Esophagus squamous epithelium (tissue), 5 donors: ENCODE measurements at places on chromosomes 13 and 19.

- no peak for DNase-seq
Observed at GRCh38 chr19:407511-408440, 1.2 kb downstream of the C2CD4C start.

DNA sequence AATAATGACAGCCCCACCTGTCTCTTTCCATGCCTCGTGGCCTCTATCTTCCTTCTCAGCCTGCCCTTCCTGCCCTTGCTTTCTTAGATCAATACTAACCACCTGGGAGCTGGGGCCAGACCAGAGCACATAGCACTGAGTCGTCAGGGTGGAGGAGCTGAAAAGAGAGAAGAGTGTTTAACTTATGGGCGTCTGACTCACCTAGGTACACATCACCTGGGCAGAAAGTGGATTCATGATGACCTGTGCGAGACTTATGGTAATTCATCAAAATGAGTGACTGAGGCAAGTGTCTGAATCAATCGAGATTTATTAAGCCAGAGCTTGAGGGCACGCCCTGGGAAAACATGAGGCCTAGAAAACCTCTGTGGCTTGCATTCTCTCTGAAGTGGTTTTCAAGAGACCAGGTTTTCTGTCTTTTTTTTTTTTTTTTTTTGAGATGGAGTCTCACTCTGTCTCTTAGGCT is 19.2 kb downstream of the CEACAM6 start:
- no peak for DNase-seq

- no peak for DNase-seq
Observed at GRCh38 chr13:101624210-101624922, 171.9 kb downstream of the ITGBL1 start.

GRCh38 chr13:27578121-27579030 is 42.0 kb downstream of the LNX2 start:
- DNase-seq: no peak

DNA sequence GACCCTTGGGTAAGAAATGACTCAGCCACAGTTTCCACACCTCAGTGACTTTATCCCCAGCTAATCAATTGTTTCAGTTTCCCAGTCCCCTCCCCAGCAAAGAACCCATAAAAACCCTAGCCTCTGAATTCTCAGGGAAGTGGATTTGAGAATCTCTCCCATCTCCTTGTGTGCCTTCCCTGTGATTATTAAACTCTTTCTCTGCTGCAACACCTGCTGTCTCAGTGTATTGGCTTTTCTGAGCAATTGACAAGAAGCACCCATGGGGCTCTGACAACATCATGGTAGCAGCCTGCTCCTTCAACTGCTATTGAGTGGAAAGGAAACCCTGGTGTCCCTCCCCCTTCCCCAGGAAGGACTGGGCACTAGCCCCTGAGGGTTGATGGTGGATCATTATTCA is 73.7 kb downstream of the UQCRFS1 start:
- no peak for DNase-seq
